A549 treated with AZD2906 at 1 μM for 4 hours (cell line): ENCODE measurements at places on chromosomes 12 and 14. TPM values are rescaled to one million over a fixed set of nuclear protein-coding genes. Genes with fewer than 3 reads are reported as not detected.

Gene SIX1
- 5.7 to 7.5 TPM (median 6.9 TPM) in 5 replicates for total RNA-seq

Gene DHRS2
- 5.8 to 7.6 TPM (median 5.9 TPM) in 5 replicates for total RNA-seq

Gene STYK1
- total RNA-seq, result 0.16 to 0.28 TPM (median 0.18 TPM) in 5 replicates

Gene VPS37B
- total RNA-seq, result 26.7 to 28.8 TPM (median 28.1 TPM) in 5 replicates

Gene TCL1B
- not detected in 5 replicates for total RNA-seq

Gene RBM25
- total RNA-seq, result 45.0 to 66.5 TPM (median 49.8 TPM) in 5 replicates

Gene KRT83
- 3.3 to 6.3 TPM (median 5.5 TPM) in 5 replicates for total RNA-seq

Gene ADAMTS20
- total RNA-seq, result not detected in 5 replicates

Gene PTHLH
- total RNA-seq, result 10.6 to 14.2 TPM (median 12.9 TPM) in 5 replicates

Gene TMEM117
- 1.3 to 2.2 TPM (median 1.7 TPM) in 5 replicates for total RNA-seq

Gene ZNF219
- 18.0 to 29.6 TPM (median 28.1 TPM) in 5 replicates for total RNA-seq

Gene TRPV4
- 0.07 to 0.11 TPM (median 0.08 TPM) in 5 replicates for total RNA-seq

Gene RDH16
- total RNA-seq, result 0.10 to 0.39 TPM (median 0.23 TPM) in 5 replicates

Gene SLC6A12
- 0.82 to 1.2 TPM (median 1.0 TPM) in 5 replicates for total RNA-seq

Gene PLBD1
- total RNA-seq, result 4.1 to 4.8 TPM (median 4.3 TPM) in 5 replicates

Gene DHH
- not detected in 5 replicates for total RNA-seq

Gene IRF2BPL
- total RNA-seq, result 12.8 to 17.9 TPM (median 17.1 TPM) in 5 replicates

Gene TXNDC16
- total RNA-seq, result 0.80 to 1.4 TPM (median 1.2 TPM) in 5 replicates

Gene RPGRIP1
- 0.10 to 0.31 TPM (median 0.18 TPM) in 5 replicates for total RNA-seq

Gene INHBC
- 0.05 to 0.06 TPM (median 0.05 TPM) in 3 of 5 replicates, not detected in the others for total RNA-seq

Gene INSM2
- 0.05 to 0.11 TPM (median 0.07 TPM) in 5 replicates for total RNA-seq

Gene PUS1
- 48.3 to 84.3 TPM (median 75.2 TPM) in 5 replicates for total RNA-seq

Gene CLEC14A
- not detected in 5 replicates for total RNA-seq

Gene PTPRO
- 0.03 to 0.07 TPM (median 0.05 TPM) in 5 replicates for total RNA-seq

Gene ANP32D
- total RNA-seq, result not detected in 5 replicates

Gene CCDC177
- total RNA-seq, result 0.02 to 0.05 TPM (median 0.03 TPM) in 5 replicates

Gene KRT7
- total RNA-seq, result 5,269 to 6,220 TPM (median 5,903 TPM) in 5 replicates

Gene PRICKLE1
- 0.65 to 0.90 TPM (median 0.77 TPM) in 5 replicates for total RNA-seq

Gene GPR68
- 0.24 to 0.49 TPM (median 0.38 TPM) in 5 replicates for total RNA-seq

Gene DICER1
- 15.9 to 23.6 TPM (median 19.3 TPM) in 5 replicates for total RNA-seq

Gene DEPDC4
- 1.1 to 1.4 TPM (median 1.2 TPM) in 5 replicates for total RNA-seq

Gene GCN1
- 50.8 to 56.5 TPM (median 51.9 TPM) in 5 replicates for total RNA-seq

Gene PLCZ1
- not detected in 5 replicates for total RNA-seq

Gene GALNT9
- total RNA-seq, result 2.8 to 5.5 TPM (median 4.2 TPM) in 5 replicates

Gene TECPR2
- total RNA-seq, result 5.7 to 8.2 TPM (median 6.9 TPM) in 5 replicates

Gene VWF
- total RNA-seq, result 0.05 to 0.24 TPM (median 0.15 TPM) in 5 replicates

Gene ESR2
- total RNA-seq, result 0.04 to 0.08 TPM (median 0.06 TPM) in 5 replicates

Gene OAS2
- 0.10 to 0.39 TPM (median 0.15 TPM) in 5 replicates for total RNA-seq

Gene SERPINA1
- 1.1 to 3.0 TPM (median 2.4 TPM) in 5 replicates for total RNA-seq

Gene FICD
- total RNA-seq, result 2.8 to 3.1 TPM (median 3.1 TPM) in 5 replicates

Gene NOVA1
- total RNA-seq, result 3.4 to 4.7 TPM (median 3.9 TPM) in 5 replicates

Gene FAM90A1
- 0.07 to 0.20 TPM (median 0.15 TPM) in 5 replicates for total RNA-seq
